ENCODE measurements at places on chromosomes 4 and X.

DNA sequence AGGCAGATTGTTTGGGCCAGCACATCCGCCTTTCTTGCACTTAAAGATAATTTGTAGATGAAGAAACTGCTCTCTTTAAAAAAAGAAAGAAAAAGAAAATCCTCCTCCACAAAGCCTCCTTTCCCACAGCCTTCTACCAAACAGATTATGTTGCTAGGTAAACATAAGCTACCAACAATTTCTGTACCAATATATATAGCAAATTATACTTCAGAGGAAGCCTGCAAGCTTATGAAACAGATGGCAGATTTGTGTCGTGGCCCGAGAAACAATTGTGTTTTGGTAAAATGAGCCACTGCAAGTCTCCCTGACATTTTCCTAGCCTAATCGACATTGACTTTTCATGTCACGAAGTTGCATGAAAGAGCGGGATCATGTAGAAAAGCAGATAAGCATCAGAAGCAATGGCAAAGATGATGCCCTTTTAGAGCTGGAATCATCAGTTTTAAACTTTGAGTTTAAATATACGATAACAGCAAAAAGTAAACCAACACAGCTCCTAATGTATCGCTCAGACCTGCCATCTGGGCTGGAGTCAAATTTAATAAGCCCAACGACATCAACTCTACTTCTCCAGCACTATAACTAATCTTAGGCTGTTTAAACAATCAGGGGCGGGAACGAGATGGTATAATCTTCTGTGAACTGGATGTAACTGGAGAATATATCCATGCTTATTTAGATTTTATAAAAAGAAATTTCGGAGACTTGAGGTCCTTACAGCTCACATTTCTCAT, 94.9 kb upstream of the PLAC1 start:
- no peak for DNase-seq

GRCh38 chr4:54090804-54091623, 8.9 kb upstream of the GSX2 start:
- DNase-seq, result no peak

- DNase-seq, result peak; percentile 60
Observed at GRCh38 chrX:103918050-103918449, 44.4 kb upstream of the TMSB15B start.

- DNase-seq, result no peak
Observed at GRCh38 chr4:16018841-16019240, 55.9 kb upstream of the FGFBP2 start.

DNA sequence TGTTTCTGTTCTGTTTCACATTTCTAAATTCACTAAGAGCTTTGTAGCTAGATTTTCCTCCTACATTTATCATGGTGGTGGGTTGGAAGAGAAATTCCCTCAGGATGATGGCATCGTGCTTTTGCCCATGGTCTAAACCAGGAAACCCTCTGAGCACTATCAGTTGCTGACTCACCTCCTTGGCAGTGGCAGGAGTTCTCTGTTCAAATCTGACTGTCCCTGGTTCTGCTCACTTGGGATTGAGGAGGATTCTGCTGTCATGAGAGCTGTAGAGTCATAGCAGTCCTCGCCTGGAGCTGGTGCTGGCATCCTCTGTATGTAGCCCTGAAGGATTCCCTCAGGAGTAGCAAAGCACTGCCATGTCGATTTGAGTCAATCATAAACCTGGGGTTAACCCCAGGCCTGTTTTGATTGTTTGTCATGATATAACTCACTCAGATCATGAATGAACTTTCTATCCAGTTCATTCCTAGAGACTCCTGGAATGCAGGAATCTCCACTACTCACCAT, 9.4 kb downstream of the TEX13A start:
- DNase-seq, result no peak

Data from right renal pelvis (tissue), 4 donors.